ENCODE measurements at places on chromosomes 5 and 9. TPM values are rescaled to one million over a fixed set of nuclear protein-coding genes. Genes with fewer than 3 reads are reported as not detected.
A peak's percentile ranks its signal among the peaks of the same experiment; 100 is the strongest.

The SH2D3C gene
- total RNA-seq: 12.4 TPM

The SLC34A3 gene
- 0.04 TPM for total RNA-seq

The MARVELD2 gene
- 0.31 TPM for total RNA-seq

DNA sequence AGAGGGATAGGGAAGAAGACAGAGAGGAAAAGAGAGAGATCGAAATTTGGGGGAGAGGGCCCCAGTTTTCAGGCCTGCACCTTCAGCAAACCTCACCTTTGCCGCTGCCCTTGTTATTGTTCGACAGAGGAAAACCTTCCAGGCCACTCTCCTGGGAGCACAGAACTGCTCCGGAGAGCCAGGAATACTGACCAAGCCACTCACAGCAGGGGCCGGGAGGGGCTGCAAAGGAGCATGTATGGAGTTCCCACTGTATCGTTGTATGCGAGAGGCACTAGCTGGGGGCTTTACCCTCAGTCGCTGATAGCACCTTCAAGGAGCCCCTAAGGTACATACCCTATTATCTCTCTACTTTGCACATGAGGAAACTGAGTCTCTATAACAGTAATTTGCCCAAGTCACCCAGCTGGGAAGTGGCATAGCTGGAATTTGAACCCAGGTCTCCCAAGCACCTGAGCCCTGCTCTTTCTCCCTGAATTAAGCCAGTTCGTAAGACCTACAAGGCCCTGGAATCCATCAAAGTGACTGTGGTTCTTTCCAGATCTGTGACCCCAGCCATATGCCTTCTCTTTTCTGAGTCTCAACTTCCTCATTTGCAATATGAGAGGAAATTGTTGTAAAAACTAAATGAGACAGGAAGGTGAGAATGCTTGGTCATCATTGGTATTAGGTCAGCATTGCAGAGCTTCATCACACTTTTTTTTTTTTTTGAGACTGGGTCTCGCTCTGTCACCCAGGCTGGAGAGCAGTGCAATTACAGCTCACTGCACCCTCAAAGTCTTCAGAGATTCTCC lies 21.0 kb upstream of the FOXE1 start:
- DNase-seq: no peak

DNA sequence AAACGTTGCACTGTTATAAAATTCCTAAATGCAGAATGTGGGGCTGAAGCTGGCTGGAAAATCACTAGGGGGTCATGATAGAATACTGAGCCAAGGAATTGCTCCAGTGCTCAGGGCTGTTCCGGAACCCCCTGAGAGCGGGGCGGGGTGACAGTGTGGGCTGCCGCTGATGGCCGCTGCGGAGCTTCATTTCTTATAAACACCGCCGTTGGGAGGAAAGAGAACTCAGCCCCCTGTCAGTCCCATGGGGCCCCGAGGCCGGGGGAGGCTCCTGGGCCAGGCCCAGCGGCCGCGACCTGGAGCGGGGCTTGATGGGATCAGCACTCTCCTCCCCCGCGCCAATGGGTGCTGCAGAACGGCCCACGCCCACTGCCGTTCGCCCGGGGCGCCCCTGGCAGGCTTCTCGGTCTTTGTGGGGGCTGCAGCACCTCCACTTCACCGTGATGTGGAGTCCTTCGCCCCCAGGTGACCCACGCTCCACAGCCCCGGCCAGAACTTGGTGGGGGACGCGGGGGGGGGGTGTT lies 5.2 kb upstream of the IRF1 start:
- peak; percentile 92 for DNase-seq

DNA sequence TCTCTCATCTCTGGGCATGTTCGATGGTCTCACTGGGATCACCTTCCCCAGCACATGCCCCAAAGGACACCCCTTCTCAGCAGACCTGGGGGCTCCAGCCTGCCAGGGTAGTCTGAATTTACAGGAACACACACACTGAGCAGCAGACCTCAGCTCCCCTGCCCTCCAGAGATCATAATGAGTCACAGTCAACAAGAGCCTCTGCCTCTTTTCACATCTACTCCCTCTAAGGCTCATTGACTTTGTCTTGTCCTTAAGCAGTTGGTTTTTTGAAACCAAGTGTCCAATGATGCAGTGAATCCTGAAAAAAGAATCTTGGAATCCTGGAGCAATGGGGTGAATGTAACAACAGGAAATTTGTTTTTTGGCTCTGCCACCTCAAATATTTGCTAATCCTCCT lies 20.8 kb downstream of the GABBR2 start:
- no peak for DNase-seq

DNA sequence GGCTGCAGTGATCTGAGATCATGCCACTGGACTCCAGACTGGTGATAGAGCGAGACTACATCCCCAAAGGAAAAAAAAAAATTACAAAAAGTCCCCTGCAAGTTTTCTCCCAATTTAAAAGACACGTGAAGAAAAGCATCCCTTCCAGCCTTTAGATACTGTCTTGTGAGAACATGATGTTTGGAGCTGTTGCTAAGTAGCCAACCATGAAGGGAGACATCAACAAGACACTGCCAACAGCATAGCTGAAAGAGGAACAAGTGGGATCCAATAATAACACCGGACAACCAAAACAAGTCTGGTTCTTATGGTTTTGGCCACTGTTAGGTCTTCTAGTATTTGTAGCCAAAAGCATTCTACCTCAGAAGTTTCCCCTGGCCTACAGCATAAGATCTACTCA lies 118.9 kb upstream of the CCDC180 start:
- DNase-seq: peak; percentile 19

DNA sequence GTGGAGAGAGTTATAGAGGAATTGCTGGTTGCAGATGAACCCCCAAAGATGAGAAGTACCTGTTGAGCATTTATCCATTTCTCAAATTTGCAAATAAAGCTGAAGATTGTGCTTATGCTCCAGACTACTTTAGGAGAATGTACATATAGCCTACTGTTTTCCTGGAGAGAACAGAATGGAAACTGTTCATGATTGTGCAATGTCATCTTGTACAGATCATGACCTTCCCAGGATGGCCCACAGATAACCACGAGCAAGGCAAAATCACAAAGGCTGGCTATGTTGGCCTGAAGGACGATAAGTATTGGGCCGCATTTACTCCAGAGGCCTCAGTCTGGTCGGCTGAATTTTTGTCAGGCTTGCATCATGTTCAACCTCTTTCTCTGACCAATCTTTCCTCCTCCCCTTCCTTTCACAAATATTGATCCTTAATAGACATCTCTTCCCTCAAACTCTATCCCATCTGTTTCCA lies 28.5 kb upstream of the RICTOR start:
- DNase-seq: no peak

- DNase-seq: no peak
These were observed 110.1 kb downstream of the CARTPT start for GRCh38 chr5:71829206-71829605.

- no peak for DNase-seq
These were observed 114.5 kb upstream of the WWC1 start for GRCh38 chr5:168176941-168177340.
